NCI-H82 (cell line): ENCODE measurements at places on chromosomes 11 and 22.
A peak's percentile ranks its signal among the peaks of the same experiment; 100 is the strongest.

GRCh38 chr22:49015459-49015858, 812.2 kb downstream of the BRD1 start:
- DNase-seq: no peak

GRCh38 chr22:28015046-28015425, 96.0 kb upstream of the PITPNB start:
- DNase-seq: no peak

- peak; percentile 85 for DNase-seq
These were observed 75.3 kb downstream of the FBLN1 start for GRCh38 chr22:45577746-45578523.

- DNase-seq: no peak
These were observed 371.2 kb downstream of the DYNC2H1 start for GRCh38 chr11:103480421-103480820.

- no peak for DNase-seq
These were observed 727.4 kb downstream of the BRD1 start for GRCh38 chr22:49100316-49100715.
